T-helper 17 cell (primary cell): ENCODE measurements at places on chromosomes 5 and 9. TPM values are rescaled to one million over a fixed set of nuclear protein-coding genes. Genes with fewer than 3 reads are reported as not detected.

ZNF454 gene
- not detected for total RNA-seq

BTNL8 gene
- not detected for total RNA-seq

CATSPER3 gene
- total RNA-seq: 0.50 TPM

NMUR2 gene
- not detected for total RNA-seq

PANK3 gene
- total RNA-seq: 30.2 TPM

EPB41L4A gene
- total RNA-seq: 0.50 TPM

OR1L1 gene
- not detected for total RNA-seq

MPDZ gene
- not detected for total RNA-seq

NDUFS6 gene
- 24.7 TPM for total RNA-seq

- no peak for DNase-seq
These were observed 214.8 kb downstream of the TTLL11 start for GRCh38 chr9:121878271-121878822.

GRCh38 chr5:109141222-109142200 lies 268.3 kb downstream of the PJA2 start:
- no peak for DNase-seq

DNA sequence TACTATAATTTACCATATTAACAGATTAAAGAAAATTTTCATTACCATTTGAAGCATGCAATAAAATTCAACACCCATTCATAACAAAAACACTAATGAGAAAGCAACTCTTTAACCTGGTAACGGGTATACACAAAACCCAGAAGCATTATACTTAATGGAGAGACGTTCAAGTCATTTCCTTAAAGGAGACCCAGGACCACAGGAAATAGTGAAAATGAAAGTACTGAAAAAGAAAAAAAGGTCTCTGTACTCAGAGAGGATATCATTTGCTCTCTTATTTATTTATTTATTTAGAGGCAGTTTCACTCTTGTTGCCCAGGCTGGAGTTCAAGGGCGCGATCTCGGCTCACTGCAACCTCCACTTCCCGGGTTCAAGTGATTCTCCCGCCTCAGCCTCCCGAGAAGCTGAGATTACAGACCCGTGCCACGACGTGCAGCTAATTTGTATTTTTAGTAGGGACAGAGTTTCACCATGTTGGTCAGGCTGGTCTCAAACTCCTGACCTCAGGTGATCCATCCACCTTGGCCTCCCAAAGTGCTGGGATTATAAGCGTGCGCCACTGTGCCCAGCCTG lies 61.6 kb downstream of the SETX start:
- no peak for DNase-seq

DNA sequence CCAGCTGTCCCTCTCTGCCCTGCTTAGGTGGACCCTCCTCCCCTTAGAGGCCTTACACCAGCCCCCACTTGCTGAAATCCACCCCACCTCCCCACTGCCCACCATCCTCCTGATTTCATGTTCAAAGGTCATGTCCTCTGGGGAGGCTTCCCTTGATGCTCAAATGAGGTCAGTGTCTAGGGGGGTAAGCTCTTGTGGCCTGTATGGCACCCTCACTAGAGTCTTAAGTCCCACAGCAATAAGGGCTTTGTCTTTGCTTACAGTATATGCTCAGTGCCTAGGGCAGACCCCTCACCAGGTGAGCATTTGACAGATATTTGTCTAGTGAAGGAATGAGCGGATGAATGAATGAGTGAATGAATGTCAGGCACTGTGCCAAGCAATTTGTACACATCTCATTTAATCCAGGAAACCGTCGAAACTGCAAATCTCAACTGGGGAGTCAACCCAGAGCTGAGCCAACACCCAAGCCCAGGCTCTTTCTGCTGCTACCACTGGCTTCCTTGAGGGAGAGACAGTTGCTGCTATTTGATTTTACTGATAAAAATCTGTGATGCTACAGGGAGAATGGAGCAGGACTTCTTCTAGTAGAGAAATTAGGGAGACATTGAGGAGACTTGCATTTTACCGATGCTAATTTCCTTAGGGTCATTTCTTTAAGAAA lies 101.9 kb downstream of the IQGAP2 start:
- DNase-seq: no peak

GRCh38 chr9:68540712-68541535 lies at the start of gene TMEM252:
Gene TMEM252 (minus strand): TSS chr9:68540883. CDS start chr9:68540814, 69 bp downstream.
- no peak for DNase-seq

DNA sequence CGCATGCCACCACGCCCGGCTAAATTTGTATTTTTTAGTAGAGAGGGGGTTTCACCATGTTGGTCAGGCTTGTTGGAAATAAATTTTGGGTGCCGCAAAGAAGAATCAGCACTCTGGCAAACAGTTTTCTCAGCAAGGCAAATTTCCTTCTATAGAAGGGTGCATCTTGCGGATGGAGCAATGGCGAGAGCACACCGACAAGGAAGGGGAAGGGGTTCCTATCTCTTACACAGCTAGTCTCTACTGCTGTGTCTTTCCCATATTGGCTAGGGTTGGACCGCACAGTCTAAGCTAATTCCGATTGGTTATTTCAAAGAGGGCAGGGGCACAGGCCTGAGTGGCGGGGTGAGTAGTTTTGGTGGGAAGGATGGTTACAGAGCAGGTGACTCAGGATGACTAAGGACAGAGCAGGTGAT lies 707 bp downstream of the GTF3C5 start:
- DNase-seq: no peak

GRCh38 chr9:101032426-101032825 lies 3.9 kb downstream of the PLPPR1 start:
- DNase-seq: no peak

DNA sequence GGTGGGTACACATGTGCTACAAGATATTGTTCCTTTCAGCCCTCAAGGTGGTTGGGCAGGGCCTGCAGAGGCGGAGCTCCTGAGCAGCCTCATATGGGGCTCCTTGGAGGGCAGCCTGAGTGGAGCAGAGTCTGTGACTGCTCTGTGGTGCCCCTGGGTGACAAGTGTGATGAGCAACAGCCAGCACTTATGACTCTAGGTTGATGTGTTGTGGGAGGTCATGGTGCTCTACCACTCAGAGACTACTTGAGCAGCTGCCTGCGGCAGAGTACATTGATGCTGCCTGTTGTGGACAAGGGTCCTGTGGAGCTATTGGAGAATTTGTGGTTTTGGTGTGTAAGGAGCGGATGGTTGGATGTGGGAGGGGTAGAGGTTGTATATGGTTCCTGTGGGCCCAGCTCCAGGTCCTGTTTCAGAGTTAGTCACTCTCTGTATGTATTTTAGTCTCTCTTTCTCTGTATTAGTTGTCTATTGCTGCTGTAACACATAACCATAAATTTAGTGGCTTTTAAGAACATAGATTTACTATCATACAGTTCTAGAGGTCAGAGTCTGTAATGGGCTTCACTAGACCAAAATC lies 141.3 kb downstream of the SREK1 start:
- DNase-seq: no peak

DNA sequence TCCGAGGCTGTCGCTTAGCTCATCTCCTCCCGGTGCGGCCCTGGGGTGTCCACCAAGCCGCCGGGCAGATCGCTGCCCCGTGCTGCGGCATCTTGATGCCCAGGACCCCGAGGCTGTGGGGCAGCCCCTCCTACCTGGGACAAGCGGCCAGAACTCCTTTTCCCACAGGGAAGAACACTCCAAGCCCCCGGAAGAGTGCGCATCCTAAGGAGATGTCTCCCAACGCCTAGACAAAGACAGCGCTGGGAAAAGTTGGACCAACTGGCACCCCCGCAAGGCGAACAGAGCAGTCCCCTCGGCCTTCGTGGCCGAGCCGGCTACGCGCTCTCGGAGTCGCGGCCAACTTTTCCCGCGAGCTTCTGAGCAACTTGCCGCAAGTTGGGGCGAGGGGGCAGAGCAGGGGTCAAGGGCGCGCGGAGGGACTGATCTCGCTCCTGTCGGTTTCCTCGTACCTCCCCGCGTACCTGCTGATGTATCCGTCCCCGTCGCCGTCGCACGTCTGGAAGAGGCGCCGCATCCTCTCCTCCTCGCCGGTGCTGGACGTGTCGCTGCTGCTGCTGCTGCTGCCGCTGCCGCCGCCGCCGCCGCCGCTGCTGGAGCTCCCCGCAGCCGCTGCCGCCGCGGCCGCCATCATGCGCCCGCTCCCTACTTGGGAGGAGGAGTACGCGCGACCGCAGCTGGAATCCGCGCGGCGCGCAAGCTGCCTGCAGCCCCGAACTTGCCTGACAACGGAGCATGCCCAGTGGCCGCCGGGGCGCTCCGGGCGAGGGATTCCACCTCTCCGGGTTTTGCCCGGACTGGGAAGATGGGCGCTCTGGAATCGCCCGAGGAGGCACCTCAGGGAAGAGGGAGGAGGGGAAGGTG lies at the start of gene MCC:
Gene MCC, minus strand, starts transcription at position 673 of the 864 bp plus-strand sequence.
- peak; percentile 20 for DNase-seq

GRCh38 chr9:122975196-122975595 lies 34.4 kb downstream of the RABGAP1 start:
- no peak for DNase-seq

- DNase-seq: no peak
These were observed 209.9 kb downstream of the SEMA5A start for GRCh38 chr5:9335754-9336495.

GRCh38 chr9:120933310-120934055 lies 6.9 kb upstream of the TRAF1 start:
- DNase-seq: no peak

- no peak for DNase-seq
These were observed 31.7 kb downstream of the MRPL22 start for GRCh38 chr5:154972476-154973080.

GRCh38 chr5:88792144-88792840 lies 90.7 kb downstream of the MEF2C start:
- DNase-seq: no peak

DNA sequence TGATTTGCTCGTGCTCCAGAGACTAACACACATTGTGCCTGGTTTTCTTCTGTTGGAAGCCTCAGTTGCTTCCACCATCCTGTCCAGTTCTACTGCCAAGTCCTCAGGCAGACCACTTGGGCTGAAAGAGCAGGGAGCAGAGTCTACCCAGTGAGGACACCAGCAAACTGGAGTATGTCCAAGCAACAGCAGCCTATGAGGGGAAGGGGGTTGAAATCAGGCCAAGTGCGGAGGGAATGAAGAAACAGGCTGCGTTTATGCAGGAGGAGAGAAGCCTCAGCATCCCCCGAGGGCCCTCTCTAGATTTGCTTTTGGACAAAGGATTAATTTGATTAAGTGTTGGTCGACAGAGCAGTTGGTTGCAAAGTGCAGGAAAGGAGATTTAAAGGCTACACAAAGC lies 14.5 kb downstream of the DOCK2 start:
- no peak for DNase-seq

DNA sequence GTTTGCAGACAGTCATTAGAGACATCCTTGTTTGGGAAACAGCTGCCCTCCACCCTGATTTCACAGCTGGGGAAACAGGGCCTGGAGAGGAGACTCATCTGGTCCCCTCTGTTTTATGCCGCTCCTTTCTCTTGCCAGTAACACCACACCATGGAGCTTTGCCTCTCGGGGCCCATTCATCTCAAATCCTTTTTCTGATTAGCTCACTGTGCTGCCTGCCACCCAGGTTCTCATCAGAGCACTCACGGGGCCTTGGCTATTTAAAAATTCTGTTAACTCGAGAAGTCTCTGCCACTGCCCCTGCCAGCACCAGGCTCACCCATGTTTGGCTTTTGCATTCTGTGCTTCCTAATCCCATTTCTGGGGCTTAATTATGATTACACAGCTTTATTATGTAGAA lies 36.8 kb upstream of the C5orf58 start:
- no peak for DNase-seq

DNA sequence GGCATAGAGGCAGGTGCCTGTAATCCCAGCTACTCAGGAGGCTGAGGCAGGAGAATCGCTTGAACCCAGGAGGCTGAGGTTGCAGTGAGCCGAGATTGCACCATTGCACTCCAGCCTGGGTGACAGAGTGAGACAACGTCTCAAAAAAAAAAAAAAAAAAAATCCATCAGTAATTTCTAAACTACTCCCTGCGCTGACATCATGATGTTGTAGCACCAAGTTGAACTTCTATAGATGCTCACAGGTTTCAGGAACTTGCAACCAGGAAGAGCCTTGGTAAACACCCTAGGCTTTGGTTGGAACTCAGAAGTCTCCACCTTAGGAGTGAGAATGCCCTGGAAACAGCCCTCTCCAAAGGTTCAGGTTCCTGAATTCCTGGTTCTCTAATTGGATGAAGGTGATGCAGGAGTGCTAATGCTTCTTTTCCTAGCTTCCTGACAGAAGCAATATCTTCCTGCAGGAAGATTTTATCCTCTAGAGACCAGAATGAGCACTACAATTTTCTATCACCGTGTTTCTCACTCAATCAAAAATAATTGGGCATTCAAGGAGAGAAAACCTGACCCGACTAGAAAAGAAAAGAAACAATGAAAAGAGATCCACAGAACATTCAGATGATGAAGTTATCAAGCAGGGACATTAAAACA lies 469.6 kb downstream of the GADD45G start:
- DNase-seq: no peak

DNA sequence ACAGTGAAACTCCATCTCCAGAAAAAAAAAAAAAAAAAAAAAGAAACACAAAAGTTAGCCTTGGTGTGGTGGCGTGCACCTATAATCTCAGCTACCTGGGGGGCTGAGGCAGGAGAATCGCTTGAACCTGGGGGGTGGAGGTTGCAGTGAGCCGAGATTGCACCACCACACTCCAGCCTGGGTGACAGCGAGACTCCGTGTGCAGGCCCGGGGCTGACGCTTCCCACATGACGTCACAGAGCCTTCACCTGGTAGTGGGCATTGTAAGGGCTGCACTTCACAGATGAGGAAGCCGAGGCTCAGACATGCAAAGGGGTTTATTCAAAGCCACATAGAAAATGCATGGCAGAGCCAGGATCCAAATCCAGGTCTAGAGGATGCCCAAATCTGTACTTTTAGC lies 114.2 kb downstream of the GAPVD1 start:
- no peak for DNase-seq

DNA sequence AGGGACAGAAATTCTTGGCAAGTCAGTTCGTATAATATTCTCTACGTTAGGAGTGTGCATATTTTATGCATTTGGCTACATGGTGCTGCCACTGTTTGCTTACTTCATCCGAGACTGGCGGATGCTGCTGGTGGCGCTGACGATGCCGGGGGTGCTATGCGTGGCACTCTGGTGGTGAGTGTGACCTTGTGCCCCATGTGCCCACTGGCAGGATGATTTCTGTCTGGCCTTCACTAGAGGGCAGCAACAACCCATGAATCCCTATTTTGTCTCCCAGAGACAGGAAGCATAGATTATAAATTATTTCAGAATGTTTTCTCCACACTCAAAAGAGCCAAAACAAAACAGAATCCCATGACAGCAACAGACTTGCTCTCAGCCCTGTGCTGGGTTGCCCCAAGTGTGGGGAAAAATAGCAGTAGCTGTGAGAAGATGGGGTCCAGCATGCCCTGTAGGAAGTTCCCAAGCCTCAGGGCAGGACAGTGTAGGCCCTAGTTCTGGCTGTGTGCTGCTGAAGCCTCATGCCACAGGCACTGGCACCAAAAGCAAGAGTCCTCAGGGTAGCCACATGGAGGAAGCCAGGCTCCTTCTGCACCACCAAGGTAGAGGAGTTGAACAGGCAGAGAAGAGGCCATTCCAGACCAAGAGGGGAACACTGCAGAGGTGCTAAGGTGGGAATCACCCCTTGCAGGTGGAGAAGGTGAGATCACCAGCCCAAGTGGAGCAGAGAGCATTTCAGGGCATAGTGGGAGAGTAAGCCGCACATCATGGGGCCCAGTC lies 16.0 kb downstream of the SLC22A5 start:
- DNase-seq: no peak
